ENCODE measurements at places on chromosomes 12 and 14. TPM values are rescaled to one million over a fixed set of nuclear protein-coding genes. Genes with fewer than 3 reads are reported as not detected.

Gene EFS
- 0.24 TPM for total RNA-seq

- peak; percentile 5 for DNase-seq
These were observed 320.2 kb downstream of the GRIN2B start for GRCh38 chr12:13661005-13661887.

Gene OR6C3
- not detected for total RNA-seq

Gene KLRC2
- total RNA-seq = not detected

DNA sequence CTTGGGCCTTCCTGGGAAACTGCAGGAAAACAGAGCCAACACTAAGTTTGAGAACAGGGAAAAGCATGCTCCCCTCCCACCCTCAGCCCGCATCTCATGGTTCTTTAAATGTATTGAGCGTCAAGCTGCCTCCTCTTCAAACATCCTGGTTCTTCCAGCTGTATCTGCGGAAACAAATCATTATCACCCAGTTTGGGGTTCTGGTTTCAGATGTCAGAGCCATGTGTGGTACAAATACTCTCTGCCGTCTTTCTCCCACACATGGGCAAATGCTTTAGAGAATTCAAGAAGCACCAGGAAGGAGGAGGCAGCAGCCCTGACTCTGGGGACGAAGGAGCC, 29.1 kb downstream of the JDP2 start:
- DNase-seq = no peak

- no peak for DNase-seq
These were observed 36.1 kb downstream of the PACS2 start for GRCh38 chr14:105350450-105351244.

Gene PROX2
- total RNA-seq = not detected

DNA sequence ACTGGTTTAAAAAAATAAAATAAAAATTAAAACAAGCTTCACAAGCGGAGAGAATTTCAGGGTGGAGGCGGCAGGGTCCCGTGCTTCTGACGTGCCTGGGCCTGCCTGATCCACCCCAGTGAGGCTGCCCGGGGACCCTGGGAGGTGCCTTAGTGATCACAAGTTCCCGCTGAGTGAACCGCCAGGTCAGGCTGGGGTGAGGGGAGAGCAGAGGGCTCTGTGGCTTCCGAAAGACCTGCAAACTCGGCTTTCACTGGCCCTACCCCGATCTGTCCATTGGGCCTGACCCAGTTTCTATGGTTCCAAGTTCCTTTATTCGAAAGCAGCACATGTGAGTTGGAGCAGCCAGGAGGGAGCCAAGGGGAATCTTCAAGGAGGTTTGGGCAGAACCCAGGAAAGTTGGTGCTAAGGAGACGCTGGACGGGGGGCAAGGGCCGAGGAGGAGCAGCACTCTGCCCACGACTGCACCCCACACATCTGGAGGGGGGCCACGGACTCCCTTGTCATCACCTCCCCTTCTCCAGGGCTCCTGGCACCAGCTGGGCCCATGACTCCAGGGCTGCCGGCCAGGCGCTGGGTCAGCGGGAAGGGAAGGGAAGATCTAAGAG, 12.9 kb downstream of the MMP14 start:
- DNase-seq = no peak

- no peak for DNase-seq
These were observed 96.7 kb downstream of the NUBPL start for GRCh38 chr14:31657917-31658316.

GRCh38 chr12:111439657-111440151, 34.0 kb downstream of the SH2B3 start:
- no peak for DNase-seq

- DNase-seq = no peak
These were observed 398.0 kb downstream of the FSCB start for GRCh38 chr14:44109036-44109435.

Gene HOXC6
- total RNA-seq = 0.70 TPM

- DNase-seq = no peak
These were observed 323.9 kb downstream of the BCL11B start for GRCh38 chr14:98947911-98948595.

- no peak for DNase-seq
These were observed 1.7 kb upstream of the SLC38A2 start for GRCh38 chr12:46374310-46374709.

DNA sequence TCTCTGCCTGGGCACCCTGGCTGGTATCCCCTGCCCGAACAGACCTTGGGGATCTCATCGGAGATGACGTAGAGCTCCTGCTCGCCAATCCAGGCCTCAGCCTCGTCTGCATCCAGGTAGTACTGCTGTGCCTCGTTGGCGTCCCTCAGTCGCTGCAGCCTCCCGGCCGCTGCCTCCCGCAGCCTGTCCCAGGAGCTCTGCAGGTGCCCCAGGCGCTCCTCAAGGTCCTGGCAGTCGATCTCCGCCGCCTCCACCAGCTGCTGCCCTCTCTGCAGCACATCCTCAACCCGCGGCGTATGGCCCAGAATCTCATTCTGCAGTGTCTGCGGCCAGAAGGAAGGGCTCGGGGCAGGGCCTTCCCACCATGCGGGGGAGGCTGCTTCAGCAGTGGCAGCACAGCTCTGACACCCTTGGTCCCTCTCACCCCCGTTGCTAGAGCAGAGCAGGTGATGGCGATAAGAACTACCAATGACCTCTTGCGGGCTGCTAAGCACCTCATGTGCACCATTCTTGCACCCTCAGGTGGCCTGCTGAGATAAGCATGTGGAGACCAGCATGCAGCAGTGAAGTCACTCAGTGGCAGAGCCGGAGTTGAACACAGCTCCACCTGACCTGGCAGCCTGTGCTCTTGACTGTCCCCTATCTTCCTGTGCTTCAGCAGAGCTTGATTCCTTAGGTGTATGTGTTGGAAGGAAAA, 71.0 kb downstream of the PLEKHG3 start:
- DNase-seq = no peak

Measured in glomerular endothelial cell (primary cell).